ENCODE measurements at places on chromosomes 1 and 21. TPM values are rescaled to one million over a fixed set of nuclear protein-coding genes. Genes with fewer than 3 reads are reported as not detected.

DNA sequence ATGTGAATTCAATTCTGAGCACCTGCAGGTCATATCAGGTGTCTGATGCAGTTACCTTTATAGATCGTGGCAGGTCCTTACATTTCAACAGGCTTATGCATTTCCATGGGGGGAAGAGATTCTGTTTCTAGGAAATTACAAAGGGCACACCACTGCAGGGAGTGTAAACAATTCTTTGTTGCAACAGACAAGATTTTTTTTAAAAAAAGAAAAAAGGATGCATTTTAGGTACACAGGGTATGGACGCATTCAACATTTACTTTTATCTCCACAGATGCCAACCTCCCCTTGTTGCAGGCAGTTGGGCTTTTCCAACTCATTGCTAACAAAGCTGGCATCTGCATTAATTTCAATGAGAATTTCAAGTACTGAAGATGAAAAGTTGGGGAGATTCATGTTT, 13.5 kb upstream of the TEKT2 start:
- DNase-seq, result no peak

DNA sequence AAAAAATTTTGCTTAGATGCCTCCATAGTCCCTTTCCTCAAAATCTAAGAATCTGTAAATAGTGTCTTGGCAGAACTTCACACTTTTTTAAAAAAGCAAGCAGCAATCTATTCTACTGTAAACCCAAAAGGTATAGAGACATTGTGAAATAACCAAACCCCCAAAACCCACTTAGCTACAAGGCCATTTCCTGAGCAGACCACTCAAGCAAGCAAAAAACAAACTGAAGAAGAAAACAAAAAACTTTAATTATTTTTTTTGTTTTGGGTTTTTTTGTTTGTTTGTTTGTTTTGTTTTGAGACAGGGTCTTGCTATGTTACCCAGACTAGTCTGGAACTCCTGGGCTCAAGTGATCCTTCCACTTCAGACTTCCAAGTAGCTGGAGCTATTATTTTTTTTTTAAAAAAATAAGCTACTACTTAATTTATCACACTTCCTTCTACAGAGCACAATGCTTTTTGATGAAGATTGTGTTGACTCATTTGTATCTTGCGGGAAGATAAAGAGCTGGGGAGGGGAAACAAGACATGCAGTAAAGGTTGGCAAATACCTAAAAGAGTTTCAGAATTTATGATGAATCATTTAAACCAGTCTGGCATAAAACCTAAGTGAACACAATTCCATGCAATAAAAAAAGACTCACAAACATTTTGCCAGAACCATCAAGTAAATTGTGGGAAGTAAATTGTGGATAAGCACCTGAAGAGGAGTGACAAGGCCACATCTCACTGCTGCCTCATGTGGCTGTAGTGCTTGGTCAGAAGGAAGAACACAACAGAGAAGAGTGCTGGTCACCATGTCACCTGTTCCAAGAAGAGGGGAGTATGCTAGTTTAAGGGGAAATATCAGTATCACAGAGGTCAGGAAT, 2.7 kb upstream of the PTPN22 start:
- no peak for DNase-seq

DNA sequence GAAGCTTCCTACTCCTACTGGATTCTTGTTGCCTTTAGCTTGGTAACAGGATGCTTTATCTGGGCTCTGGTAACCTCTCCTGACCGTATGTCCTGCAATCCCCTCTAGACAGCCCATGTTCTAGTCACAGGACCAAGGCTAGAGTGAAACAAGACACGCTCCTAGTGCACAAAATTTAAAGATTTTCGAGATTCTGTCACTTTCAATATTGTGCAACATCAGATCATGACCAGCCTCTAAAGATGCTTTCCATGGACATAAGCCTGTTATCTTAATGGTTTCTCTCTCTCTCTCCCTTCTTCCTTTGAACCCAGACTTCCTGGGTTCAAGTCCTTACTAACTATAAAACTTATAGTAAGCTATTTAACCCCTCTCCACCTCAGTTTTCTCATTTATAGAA, 1.6 kb upstream of the LY9 start:
- DNase-seq, result no peak

GRCh38 chr1:159279773-159280172, 22.4 kb upstream of the FCER1A start:
- no peak for DNase-seq

DNA sequence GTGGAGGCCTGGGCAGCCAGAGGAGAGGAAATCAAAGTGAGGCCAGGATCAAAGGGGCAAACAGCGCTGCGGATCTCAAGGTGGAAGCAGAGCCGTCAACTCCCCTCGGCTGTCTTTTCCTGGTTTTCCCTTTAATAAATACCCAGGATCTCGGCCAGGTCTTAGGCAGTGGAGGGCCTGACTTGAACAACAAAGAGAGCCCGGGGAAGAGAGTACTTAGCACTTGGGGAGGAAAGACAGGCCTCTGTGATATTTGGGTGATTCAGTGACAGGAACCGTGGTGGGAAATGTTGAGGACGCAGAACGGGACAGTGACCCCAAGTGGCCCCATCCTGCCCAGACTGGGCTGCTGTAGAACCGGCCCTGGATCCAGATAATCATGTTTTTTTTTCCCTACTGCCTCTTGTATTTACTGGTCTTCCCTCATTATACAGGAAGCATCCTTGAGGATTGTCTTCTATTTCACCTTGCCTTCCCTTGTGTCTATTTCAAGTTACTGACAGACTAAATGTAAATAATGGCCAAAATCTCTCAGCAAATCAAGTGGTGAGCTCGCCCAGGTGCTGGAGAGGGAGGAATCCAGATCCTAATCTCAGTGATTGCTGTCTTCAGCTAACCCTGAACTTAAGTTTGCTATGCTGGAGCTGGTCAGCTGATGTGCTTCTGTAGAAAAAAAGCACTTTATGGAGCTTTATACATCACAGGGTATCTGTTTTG, 2.8 kb upstream of the MIXL1 start:
- no peak for DNase-seq

- no peak for DNase-seq
These were observed 133.2 kb upstream of the COL6A1 start for GRCh38 chr21:45848331-45848730.

- no peak for DNase-seq
These were observed 45.8 kb upstream of the DNASE2B start for GRCh38 chr1:84352298-84353106.

GRCh38 chr1:60753036-60753900, 329.1 kb upstream of the NFIA start:
- no peak for DNase-seq

GRCh38 chr1:37944086-37944763, 2.6 kb downstream of the INPP5B start:
- DNase-seq, result no peak

GRCh38 chr21:19830446-19830845, 1167.8 kb upstream of the NCAM2 start:
- DNase-seq, result no peak

Gene TRPM2
- not detected for total RNA-seq

DNA sequence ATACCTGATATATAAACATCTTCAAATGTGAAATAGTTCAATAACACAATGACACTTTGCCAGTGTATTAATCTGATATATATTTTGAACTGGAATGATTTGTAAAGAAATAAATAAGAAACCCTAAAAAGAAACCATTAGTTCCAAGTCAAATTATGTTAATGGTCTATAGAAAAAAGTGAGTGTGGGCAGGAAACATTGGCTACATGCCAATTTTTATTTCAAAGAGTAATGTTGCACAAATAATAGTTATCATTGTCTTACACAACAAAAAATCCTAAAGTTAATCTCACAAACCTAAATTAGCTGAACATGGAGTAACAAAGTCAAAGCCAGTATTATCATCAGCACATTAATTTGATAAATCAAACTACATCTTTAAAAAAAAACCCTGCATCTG, 37.9 kb upstream of the BATF3 start:
- DNase-seq, result no peak

Gene SLC37A1
- not detected for total RNA-seq

- DNase-seq, result no peak
These were observed 21.9 kb downstream of the KMO start for GRCh38 chr1:241553886-241554592.

DNA sequence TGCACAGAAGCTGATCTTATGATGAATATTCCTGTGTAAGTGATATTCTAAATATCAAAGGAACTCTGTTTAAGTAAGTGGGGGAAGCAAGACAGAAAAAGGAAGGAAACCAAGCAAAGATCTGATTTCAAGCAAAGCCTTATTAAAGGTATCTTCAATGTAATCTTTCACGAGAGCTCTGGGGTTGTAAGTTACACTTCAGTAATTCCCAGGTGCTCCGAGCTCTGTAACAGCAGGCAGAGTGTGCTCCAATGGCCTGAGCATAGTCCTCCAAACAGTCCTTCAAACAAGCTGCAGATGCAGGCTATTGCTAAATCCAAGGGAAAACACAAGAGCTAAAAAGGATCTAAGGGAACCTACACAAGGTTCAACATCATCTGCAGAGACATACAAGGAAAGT, 949.7 kb upstream of the TMPRSS15 start:
- no peak for DNase-seq

GRCh38 chr1:214637722-214638458, 34.9 kb downstream of the CENPF start:
- DNase-seq, result peak; percentile 57

DNA sequence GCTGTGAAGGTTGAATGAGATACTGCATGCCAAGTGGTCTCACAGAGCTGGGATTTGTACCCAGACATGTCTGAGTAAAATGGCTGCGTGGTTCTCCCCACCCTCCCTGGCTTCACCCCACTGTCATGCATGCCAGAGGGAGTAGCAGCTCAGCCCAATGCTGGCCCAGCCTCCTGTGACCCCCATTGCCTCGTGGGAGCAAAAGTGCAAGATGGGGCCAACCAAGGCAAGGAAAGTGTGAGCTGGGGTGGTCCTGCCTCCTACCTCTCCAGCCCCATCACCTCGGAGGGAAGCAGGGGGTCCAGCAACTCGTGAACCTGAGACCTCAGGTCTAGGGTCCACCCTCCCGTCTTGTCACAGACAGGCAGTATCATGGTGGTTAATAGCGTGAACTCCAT, 209.8 kb upstream of the GRIK3 start:
- no peak for DNase-seq

- peak; percentile 89 for DNase-seq
These were observed 583 bp downstream of the MEF2D start for GRCh38 chr1:156499842-156500542.

Gene GPN2
- total RNA-seq, result 12.0 TPM

Gene LELP1
- not detected for total RNA-seq

DNA sequence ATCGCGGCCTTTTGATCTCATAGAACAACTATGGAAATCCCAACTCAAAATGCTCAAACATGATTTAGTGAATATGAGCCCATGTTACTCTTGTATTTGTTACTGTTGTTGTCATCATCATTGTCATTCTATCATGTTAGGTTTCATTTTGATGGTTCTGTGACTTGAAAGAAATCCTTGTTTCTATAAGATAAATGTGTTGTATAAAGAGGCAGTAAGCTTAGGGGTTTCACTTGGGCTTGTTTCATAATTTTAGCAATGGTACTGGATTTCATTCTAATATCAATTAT, 15.3 kb upstream of the GBP5 start:
- DNase-seq, result no peak

Gene EVA1C
- 1.0 TPM for total RNA-seq

Gene TNFRSF14
- total RNA-seq, result 9.1 TPM

Gene PLEKHN1
- total RNA-seq, result 0.24 TPM

DNA sequence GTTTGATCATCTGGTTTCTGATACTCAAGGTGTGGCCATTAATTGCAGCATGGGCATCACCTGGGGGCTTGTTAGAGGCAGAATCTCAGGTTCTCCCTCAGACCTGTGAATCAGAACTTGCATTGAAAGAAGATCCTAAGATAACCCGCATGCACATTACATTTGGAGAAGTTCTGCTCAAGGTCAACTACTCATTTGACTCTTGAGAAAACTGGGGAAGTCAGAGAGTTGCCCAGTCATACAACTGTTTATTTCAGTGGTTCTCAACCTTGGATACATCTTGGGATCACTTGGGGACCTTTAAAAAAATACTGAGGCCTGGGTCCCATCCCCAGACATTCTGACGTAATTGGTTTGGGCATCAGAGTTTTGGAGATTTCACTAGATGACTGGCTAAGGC, 30.5 kb downstream of the CAMTA1 start:
- DNase-seq, result no peak

GRCh38 chr1:167077868-167078210, 12.3 kb downstream of the GPA33 start:
- no peak for DNase-seq

Gene CCDC185
- not detected for total RNA-seq

DNA sequence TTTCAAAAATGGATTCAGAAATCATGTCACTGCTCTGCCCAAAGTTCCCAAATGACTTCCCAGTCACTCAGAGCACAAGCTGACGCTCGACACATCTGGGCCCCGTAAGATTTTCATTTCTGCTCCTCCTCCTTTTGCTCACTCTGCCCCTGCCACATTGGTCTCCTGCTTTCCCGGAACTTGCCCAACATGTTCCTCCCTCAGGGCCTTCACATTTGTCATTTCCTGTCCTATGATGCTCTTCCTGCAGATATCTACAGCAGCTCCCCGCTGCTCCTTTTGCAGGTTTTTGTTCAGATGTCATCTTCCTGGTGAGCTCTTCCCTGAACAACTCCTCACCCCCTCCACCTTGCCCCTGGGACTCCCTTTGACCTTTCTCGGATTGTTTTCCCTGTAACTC, 58.5 kb upstream of the IVNS1ABP start:
- no peak for DNase-seq

Gene CR1
- total RNA-seq, result not detected

Gene SLAMF7
- total RNA-seq, result not detected

GRCh38 chr1:53539711-53540603, 80.8 kb downstream of the DMRTB1 start:
- DNase-seq, result no peak

GRCh38 chr1:224565611-224566406, 50.3 kb upstream of the CNIH3 start:
- no peak for DNase-seq

- DNase-seq, result no peak
These were observed 144.1 kb downstream of the TRABD2B start for GRCh38 chr1:47853059-47853458.

- no peak for DNase-seq
These were observed 18.3 kb upstream of the UAP1 start for GRCh38 chr1:162543228-162543627.

Gene C1orf116
- total RNA-seq, result not detected

DNA sequence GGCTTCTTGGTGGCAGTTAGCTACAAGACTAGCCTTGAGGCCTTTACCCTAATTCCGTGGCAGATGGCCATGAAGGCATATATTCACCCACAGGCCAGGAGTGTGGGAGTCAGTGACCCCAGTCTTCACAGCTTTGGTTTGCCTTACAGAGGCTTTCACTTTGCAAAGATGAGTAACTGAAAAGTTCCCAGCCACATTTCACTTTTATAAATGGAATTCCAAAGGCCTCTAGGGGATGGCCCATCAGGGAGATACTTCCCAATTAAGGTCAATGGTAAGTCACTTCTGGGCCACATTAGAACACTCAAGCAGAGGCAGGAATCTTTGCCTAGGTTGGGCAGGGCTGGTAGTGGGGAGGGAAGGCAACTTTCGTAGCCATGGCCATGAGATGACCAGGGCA, 13.1 kb upstream of the HEYL start:
- DNase-seq, result peak; percentile 31

- DNase-seq, result no peak
These were observed 23.7 kb downstream of the HLX start for GRCh38 chr1:220902916-220903315.
